ENCODE measurements at places on chromosomes 2 and 18.
A peak's percentile ranks its signal among the peaks of the same experiment; 100 is the strongest.

DNA sequence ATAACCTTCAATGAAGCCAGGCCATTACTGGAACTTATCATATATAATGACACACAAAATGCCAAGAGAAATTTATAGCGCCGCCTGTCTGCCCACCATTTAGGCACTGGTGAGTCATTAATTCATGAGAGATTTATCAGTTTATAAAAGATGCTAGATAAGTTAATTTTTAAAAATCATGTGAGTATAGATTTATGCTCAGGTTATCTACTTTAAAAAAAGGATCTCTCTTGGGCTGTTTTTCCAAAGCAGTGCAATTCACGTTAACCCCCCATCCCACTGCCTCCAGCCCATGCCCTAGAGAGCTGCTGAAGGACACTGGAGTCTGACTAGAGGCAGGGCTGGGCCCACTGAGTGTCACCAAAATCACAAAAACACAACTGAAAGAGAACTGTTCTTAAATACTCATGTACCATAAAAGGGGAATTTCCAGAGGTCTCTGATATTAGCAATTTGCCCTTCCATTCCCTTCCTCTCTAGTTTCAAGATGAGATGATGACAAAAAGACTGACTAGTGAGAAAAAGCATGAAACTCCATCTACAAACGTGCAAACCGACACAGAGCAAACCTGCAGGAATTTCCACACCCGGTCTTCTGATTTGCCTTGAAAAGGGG is 160.8 kb downstream of the BCL2 start:
- peak; percentile 44 for DNase-seq

GRCh38 chr18:70627182-70627802 is 338.4 kb downstream of the SOCS6 start:
- DNase-seq = no peak

DNA sequence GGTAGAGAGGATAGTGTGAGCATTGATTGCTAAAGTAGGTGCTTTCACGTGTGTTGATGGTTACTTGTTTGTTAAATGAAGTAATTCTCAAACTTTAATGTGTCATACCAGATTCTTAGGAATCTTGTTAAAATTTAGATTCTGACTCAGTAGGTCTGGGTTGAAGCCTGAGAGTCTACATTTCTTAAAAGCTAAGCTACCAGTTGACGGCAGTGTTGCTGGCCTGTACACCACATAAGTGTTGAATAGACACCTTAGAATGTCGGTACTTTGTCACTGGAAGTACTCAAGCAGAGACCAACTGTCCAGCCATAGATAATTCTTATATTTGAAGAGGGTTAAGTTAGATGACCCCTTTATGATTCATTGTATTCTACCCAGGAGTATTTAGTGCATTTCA is 79.8 kb downstream of the ACVR2A start:
- DNase-seq = no peak

DNA sequence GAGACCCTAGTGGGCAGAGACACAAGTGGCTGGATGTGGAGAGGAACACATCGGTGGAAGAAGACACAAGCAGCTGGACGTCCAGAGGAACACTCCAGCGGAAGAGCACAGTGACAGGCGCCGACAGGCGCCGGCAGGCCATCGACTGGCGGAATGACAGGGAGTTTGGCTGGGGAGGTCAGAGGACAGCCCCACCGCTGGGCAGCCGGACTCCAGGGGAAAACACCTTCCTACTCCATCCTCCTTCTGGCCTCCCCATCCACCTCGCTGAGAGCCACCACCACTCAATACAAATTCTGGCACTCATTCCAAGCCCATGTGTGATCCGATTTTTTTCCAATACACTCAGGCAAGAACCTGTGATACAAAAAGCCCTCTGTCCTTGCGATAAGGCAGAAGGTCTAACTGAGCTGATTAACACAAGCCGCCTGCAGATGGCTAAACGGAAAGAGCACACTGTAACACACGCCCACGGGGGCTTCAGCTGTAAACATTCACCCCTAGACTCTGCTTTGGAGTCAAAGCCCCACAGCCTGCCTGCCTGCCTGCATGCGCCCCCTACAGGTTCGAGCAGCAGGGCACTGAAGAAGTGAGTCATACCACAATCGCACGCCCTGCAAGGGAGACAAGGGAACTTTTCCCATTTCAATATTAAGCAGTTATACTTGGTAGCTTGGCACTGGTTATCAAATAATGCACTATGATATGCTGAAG is 50.2 kb upstream of the LRP1B start:
- DNase-seq = no peak

- DNase-seq = no peak
Observed at GRCh38 chr18:63282793-63283192, 36.8 kb downstream of the BCL2 start.

DNA sequence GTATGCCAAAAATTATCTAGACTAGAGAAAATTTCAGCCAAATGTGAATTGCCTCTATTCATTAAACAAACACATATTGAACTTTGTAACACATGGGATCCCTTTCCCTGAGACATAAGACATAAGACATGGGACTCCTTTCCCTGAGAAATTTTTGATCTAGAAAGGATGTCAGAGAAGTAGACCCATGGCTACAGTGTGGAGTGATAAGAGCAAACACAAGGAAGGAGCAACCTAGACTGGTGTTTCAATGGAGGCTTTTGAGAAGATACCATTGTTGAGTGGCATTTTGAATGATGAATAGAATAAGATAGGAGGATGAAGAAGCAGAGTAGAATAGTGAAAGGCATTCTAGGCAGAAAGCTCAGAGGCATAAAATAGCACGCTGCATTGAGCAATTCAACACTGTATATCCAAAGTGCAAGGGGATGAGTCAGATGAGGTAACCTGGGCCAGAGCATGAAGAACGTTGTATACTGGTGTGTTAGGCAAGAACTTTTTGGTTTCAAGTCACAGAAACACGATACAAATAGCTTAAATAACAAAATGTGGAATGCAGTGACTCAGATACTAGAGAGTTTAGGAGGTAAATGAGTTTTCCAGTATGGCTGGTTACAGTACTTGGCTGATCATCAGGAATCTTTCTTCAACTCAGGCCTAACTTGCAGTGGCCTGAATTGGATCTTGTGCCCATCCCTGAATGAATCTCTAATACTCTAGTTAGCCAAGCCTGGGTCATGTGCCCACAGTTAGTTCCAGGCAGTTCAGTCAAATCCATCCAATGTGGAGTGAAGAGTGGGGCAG is 129.8 kb upstream of the TANK start:
- no peak for DNase-seq

DNA sequence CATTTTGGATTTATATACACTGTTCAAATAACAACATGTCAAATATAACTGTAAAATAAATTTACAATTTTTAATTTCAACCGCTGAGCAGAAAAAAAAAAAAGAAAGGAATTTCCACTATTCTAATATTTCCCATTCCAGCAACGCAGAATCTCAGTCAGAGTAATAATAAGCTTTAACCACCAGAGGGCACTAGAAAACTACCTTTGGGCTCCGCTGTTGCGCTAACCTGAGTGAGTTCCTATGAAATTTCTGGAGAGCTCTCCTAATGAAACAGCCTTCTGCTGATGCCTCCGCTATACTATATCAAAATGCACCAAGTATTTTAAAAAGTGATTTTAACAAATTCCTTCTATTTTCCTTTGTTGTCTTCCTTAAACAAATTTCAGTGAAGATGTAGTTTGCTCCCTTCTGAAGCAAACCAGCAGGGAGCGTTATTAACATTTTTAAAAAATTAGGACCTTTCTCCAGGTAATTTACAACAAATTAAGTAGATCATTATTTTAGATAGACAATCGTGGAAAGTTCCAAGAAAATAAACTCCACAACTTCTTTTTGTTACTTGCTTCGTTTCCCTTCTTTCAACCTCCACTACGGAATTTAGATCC is 23.0 kb downstream of the ERMN start:
- no peak for DNase-seq

DNA sequence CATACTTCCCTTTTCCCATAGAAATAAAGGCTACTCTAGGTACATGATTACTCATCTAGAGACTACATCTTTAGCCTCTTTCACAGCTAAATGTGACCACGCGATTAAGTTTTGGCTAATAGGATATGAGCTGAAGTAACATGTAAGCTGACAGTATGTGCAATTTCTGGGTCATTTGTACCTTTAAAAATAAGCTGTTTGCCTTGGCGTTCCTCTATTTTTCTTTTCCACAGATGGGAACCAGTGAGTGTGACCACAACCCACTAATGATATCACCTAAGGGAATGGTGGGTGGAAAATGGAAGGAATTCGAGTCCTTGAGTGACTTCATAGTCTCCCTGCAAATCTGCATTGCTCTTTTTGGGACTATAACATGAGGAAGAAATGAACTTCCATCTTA is 11.7 kb upstream of the NABP1 start:
- no peak for DNase-seq

- no peak for DNase-seq
Observed at GRCh38 chr2:172084645-172085459, 455 bp upstream of the DLX1 start.
